G401 (cell line): ENCODE measurements at places on chromosomes 12 and 14. TPM values are rescaled to one million over a fixed set of nuclear protein-coding genes. Genes with fewer than 3 reads are reported as not detected.

Gene GPR132
- total RNA-seq, result 0.43 TPM in 1 of 2 replicates, not detected in the other

Gene BBS10
- total RNA-seq, result 5.8 and 10.8 TPM in 2 replicates

Gene OR4K17
- not detected in 2 replicates for total RNA-seq

Gene C12orf42
- not detected in 2 replicates for total RNA-seq

Gene BCL2L2
- 16.4 and 17.3 TPM in 2 replicates for total RNA-seq

Gene GNB3
- total RNA-seq, result 0.25 and 3.8 TPM in 2 replicates
